ENCODE measurements at places on chromosomes 13 and 19.

DNA sequence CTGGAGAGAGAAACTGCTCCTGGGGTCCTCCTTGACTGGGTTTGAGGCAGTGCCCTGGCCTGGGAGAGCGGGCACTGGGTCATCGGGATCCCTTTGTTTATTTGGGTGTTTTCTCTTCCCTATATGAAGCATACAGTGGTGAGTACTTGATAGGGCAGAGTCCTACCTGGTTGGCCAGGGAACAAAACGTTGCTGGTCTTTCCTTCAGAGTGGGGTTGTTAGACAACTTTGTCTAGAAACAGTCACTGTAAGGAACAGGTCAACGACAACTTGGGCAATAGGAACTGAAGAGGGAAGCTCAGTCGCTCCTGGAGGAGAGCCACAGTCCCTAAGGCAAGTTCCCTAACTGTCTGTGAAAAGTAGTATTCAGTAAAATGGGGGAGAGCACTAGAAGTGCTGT lies 550 bp upstream of the OLFM4 start:
- DNase-seq: no peak

GRCh38 chr19:2243274-2244124 lies 5.6 kb upstream of the AMH start:
- no peak for DNase-seq

GRCh38 chr19:45445139-45445538 lies 21.4 kb upstream of the ERCC1 start:
- DNase-seq: no peak

- no peak for DNase-seq
These were observed 103.6 kb downstream of the MBNL2 start for GRCh38 chr13:97325738-97326137.

GRCh38 chr19:15469513-15470297 lies 5.4 kb upstream of the RASAL3 start:
- no peak for DNase-seq

- no peak for DNase-seq
These were observed 2.8 kb upstream of the KCNJ14 start for GRCh38 chr19:48452289-48453190.

GRCh38 chr19:17488593-17489391 lies 18.5 kb downstream of the SLC27A1 start:
- no peak for DNase-seq

GRCh38 chr13:76711550-76712182 lies 174.5 kb downstream of the KCTD12 start:
- DNase-seq: no peak
